ENCODE measurements at places on chromosomes 13 and 19.

GRCh38 chr19:28521614-28522544, 691.1 kb downstream of the UQCRFS1 start:
- no peak for DNase-seq

- DNase-seq = no peak
Measured at GRCh38 chr19:6007866-6008265, 29.9 kb upstream of the RANBP3 start.

- no peak for DNase-seq
Measured at GRCh38 chr13:75178436-75178835, 303.5 kb downstream of the TBC1D4 start.

DNA sequence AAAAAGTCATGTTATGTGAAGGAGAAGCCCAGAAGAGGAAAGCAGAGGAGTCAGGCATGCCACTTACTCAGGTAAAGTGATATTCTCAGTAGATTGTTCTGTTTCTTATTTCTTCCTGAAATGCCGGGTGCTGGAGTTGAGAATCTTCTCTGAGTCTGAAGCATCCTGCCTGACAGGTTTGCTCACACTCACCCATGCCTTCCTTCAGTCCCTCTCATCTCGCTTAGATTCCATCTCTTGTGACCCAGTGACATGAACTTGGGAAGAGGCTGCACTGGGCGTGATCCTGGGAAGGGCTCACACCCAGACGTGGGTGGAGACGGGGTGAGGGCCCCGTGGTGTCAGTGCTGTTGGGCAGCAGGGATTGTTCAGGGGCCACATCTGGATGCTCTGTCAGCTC, 8.1 kb downstream of the ZNF766 start:
- DNase-seq = no peak

DNA sequence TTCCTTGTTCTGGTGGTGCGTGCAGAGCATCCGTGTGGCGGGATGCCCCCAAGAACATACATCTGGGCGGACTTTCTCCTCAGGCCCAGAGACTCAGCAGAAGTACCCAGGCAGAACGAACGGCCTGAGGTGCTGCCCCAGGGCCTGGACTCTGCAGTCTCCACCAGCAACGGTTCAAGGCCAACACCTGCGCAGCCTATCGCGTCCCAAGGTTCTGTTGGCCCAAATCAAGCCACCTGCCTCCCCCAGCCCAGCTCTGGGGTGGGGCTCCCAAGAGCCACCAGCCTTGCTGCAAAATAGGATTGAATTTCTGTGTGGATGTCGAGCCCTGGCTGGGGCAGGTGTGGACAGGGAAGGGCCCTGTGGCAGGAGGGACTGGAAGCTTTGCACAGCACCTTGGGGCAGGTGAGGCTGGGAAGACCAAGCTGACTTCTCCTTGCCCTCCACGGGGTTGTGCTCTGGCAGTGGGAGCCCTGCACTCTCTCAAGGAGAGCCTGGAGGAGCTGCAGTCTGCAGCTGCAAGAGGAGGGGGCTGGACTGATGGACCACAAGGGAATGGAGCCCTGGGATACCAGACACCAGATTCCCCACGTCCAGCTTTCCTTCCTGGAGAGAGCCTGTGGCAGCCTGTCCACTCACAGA, 146.9 kb downstream of the ZNF536 start:
- DNase-seq = no peak

DNA sequence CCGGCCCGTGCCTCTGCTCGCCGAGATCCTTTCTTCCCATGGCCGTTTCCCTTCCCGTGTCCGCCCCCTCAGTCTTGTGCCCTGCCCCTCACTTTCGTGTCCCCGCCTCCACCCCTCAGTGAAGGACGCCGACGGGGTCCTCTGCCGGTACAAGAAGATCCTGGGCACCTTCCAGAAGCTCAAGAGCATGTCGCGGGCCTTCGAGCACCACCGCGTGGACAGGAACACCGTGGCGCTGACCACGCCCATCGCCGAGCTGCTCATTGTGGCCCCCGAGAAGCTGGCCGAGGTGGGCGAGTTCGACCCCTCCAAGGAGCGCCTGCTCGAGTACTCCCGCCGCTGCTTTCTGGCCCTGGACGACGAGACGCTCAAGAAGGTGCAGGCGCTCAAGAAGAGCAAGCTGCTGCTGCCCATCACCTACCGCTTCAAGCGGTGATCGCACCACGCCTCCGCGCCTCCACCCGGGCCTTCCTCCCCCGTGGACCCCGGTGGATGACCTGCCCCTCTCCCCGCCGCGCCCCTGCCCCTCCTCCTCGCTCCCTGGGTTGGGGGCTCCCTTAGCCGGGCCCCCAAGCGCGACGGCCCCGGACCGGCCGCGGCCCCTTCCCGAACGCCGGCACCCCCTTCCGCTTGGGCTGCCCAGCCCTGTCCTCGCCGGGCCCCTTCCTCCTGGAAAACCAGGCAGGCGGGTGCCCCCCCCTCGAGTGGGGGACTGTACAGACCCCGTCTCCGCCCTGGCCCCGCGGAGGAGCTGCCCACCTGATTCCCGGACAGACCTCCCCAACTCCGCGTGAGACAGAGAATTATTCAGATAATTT, 2.3 kb upstream of the U2AF2 start:
- no peak for DNase-seq

DNA sequence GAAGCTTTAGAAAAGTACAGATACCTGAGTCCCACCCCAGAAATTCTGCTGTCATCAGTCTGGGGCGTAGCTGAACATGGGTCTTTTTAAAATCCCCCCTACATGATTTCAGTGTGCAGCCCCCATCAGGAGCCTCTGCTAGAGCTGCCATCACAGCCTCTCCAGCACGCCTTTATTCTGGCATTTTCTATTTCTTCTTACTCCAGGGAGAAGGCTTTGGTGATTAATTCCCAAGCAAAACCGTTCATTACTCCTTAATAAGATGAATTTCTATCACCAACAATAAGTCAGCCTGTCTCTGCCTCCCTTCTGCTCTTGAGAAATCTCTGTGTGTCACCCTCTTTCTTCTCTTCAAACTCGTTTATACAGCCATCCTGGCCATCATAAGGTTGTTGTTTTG, 160.3 kb downstream of the KATNAL1 start:
- DNase-seq = no peak

DNA sequence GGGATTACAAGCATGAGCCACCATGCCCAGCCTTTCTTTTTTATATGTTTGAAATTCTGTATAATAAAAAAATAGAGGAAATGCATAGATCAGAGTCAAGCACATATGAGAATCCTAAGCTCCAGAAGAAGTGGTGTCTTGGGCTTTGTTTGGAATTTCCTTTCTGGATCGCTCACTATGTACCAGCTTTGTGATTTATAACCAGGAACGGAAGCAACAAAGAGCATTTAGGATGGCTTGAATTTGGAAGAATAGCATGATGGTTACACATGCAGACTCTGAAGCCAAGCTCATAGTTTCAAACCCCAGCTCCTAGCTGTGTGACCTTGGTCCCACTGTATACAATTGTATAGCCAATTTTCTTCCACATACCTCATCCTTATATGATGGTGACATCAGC, 28.0 kb upstream of the SLC15A1 start:
- DNase-seq = no peak

DNA sequence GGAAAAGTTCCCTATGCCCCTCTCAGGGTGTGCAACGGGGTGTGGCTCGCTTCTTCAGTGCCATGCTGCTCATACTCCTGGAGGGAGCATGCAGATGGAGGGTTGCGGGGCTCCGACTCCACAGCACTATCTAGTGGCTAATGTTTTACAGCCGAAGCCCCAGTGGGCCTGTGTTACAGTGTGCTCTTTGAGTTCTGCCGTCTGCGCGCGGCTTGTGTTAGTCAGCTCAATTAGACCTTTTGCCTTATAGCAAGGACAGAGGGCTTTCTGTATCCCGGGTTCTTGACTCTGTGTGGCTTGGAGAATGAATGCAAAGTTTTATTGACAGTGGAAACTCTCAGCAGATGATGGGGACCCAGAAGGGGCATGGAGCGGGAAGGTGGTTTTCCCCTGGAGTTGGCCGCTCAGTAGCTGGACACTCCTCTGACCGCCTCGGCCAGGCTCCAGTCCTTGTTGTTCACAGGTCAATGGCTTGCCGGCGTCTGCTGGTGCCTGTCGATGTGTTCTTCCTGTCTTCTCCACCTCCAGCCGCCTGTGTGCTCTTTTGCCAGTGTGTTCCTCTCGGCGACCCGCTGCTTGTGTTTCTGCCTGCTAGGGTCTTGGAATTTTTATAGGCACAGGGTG, 383.4 kb downstream of the LMO7 start:
- DNase-seq = no peak

DNA sequence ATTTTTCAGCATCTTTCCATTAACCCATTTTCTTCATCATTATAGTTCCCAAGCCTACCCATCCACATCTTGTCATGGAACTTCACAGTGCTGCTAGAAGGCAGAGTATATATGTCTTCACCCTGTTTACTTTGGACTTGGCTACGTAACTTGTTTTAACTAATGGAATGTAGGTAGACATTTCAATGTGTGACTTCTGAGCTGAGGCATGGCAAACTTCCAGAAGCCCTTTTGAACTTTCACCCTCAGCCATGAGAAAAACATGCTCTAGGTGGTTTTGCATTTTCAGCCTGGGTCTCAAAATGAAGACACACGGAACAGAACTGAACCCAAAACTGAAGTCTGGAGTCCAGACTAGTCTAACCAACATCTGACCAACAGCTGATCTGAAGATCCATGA, 3.2 kb downstream of the TEX30 start:
- no peak for DNase-seq

DNA sequence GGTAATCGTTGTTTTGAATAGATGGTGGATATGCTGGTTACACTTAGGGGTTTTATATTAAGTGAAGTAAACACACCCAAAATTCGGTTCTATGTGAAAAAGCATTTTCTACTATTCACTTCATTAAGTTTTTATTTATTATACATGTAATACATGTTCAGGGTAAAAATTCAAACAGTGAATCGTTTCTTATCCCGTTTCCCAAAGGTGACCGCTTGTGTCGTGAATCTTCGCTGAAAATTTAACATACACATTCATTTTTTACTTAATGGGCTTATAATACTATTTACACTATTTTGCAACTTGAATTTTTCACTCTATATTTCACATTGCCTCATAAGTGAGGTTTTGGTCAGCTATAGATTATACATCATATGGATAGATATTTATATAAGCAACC, 24.5 kb downstream of the IPO5 start:
- no peak for DNase-seq

DNA sequence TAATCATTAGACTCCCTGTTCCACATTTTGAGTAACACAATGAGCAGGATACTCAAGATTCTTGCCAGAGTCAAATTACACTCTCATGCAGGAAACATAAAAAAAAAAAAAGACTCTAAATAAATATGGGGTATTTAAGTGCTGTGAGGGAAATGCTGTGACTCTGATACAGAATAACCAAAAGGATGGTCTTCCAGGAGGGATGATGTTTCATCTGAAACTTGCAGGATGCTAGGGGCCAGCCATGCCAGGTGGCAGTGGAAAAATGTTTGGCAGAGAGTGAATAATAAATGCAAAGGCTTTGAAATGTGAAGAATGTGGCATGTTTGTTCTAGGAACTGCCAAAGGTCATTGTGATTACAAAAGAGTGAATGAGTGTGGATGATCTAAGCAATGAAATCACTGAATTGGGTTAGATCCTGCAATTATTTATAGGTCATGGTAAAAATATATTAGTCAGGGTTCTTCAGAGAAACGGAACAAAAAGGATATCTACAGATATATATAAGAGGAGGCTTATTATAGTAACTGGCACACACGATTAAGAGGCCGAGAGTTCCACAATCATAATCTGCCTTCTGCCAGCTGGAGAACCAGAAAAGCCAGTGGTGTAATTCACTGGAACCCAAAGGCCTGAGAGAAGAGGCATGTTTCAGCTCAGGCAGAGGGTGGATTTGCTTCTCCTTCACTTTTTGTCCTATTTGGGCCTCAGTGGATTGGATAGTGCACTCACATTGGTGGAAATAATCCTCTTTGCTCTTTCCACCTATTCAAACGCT, 1832.8 kb upstream of the MIR17HG start:
- peak; percentile 8 for DNase-seq

DNA sequence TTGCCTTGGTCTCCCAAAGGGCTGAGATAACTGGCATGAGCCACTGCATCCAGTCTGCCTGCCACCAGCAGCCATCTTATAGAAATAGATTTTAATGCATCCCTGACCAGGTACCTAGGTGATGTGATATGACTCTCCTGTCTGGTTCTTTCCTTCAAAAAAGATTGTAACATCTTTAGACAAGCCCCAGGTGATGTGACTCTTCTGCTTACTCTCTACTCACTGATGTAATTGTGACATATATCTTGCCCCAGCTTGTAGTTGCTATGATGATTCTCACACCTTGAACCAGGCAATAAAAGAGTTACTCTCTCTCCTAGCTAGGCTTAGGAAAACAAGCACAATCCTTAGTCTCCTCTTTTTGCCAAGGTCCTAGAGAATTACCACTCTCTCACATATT, 30.6 kb upstream of the ZNF681 start:
- DNase-seq = no peak

- no peak for DNase-seq
Measured at GRCh38 chr13:24459234-24459633, 53.3 kb downstream of the PARP4 start.

DNA sequence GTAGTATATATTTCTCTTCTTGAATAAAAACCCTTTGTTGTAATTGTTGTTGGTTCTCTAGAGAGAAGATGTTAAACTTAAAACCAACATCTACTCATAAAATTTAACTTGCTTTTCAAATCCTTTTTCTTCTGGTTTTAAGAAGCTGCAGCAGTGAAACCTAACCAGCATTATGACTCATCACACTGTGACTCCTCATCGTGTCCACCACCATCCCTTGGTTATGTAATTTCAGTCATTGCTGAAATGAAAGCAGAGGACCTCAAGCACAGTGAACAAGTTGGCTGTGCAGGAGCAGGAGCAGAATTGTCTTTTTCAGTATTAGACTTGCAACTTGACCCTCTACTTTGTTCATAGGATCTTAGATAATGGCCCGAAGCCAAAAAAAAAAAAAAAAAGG, 64.9 kb upstream of the HTR2A start:
- no peak for DNase-seq

DNA sequence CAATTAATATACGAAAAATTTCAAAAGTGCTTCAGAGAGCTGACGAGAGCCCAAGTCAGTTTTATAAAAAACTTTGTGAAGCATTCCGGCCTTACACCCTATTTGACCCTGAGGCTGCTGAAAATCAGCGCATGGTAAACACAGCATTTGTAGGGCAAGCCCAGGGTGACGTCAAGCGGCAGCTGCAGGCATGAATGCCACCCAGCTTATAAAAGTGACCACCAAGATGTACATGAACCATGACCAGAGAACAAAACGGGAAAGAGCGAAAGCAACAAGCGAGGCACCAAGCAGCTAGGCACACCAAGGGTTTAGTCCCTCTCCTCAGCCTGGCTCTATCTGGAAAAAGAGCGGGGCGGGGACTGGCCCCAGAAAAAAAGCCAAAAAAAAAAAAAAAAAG, 6.0 kb downstream of the SIGLEC11 start:
- no peak for DNase-seq

GRCh38 chr19:34578173-34578572, 96.6 kb downstream of the WTIP start:
- DNase-seq = no peak
